Activated T-cell treated with anti-CD3 and anti-CD28 coated beads, Interleukin-2, amount 50 U/mL, for 72 hours (primary cell): ENCODE measurements at places on chromosomes 7 and 10. TPM values are rescaled to one million over a fixed set of nuclear protein-coding genes. Genes with fewer than 3 reads are reported as not detected.

Gene COL13A1
- not detected for total RNA-seq

Gene PDE1C
- total RNA-seq, result not detected

Gene OR2A12
- total RNA-seq, result not detected

Gene ADAMTS14
- 0.37 TPM for total RNA-seq
